Activated CD8-positive, alpha-beta memory T cell treated with anti-CD3 and anti-CD28 coated beads for 48 hours (primary cell): ENCODE measurements at places on chromosomes 3 and 15.

GRCh38 chr3:14137004-14137403 is 12.2 kb downstream of the TMEM43 start:
- DNase-seq = no peak

- DNase-seq = no peak
Measured at GRCh38 chr3:67863869-67864268, 209.5 kb upstream of the SUCLG2 start.

GRCh38 chr15:90000186-90001001 is 730 bp upstream of the ZNF710 start:
- no peak for DNase-seq

- DNase-seq = no peak
Measured at GRCh38 chr15:59741274-59741906, 52.3 kb upstream of the BNIP2 start.

GRCh38 chr15:36682101-36682500 is 102.7 kb downstream of the CDIN1 start:
- DNase-seq = no peak

DNA sequence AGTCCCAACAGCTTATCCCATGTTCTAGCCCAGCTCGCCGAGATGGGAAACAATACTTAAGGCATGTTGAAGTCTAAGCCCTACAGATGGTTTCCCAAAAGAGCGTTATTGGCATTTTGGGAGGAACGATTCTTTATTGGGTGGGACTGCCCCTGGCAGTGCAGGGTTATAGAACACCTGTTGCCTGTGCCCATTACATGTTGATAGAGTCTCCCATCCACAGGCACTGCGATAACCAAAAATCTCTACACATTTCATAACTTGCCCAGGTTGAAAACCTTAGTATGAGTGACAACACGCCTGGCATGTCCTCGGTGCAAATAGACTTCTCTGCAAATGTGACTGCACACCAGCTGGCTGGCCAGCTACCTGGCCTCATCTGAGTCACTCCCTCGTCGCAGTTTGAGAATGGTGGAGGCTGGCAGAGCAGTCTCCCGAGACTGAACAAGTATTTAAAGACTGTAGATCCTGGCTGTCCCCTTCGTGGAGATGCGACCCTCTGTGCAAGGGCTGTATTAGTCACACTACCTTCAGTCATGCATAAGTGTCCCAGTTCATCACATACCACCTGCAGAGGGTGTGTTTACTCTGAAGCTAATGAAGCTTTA is 18.7 kb downstream of the ZNF80 start:
- no peak for DNase-seq

DNA sequence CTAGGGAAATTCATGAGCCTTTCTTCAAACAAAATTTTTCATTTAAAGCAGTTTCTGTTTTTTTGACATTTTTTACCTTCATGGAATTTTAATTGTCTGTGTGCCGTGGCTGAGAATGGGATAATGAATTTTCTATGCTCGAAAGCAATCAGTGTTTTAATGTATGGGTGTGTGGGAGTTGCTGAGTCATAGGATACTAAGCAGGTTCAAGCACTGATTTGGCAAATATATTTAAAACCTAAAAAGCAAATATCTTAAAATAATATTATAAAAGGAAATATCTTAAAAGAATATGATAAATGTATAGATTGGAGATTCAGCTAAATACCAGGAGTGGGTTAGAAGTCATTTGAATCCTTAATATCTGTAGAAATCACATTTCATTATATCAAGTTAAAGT is 173.6 kb upstream of the LRRFIP2 start:
- DNase-seq = no peak

GRCh38 chr3:172034786-172035685 is 4.3 kb upstream of the FNDC3B start:
- no peak for DNase-seq

- no peak for DNase-seq
Measured at GRCh38 chr3:27680517-27681246, 41.4 kb downstream of the EOMES start.

DNA sequence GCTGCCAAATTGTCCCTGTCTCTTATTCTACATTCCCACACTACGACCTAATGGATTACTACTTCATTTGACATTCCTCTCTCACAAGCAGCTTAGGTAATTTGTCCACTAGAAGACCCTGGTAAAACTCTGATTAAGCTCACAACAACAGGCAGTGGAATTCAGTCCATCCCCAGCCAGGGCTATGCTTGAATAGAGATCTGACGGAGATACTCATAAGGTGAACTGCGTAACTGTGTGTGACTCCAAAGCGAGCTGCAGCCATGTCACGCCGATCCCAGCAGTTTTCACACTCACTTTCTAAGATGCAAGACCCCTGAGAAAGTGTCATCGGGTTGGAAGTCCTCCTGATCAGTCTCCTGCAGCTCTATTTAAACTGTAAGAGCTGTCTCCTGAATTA is 25.7 kb upstream of the ROBO2 start:
- DNase-seq = no peak

DNA sequence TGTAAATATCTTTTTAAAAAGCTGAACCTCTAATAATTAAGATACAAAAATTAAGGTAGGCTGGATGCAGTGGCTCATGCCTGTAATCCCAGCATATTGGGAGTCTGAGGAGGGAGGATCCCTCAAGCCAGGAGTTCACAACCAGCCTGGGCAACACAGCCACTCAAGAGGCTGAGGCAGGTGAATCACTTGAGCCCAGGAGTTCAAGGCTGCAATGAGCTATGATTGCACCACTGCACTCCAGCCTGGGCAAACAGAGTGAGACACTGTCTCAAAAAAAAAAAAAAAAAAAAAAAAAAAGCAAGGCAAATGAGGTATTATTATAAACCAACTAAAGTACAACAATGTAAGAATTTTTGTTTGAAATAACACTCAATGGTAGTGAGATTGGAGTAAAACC is 47.6 kb downstream of the EFHB start:
- DNase-seq = no peak

DNA sequence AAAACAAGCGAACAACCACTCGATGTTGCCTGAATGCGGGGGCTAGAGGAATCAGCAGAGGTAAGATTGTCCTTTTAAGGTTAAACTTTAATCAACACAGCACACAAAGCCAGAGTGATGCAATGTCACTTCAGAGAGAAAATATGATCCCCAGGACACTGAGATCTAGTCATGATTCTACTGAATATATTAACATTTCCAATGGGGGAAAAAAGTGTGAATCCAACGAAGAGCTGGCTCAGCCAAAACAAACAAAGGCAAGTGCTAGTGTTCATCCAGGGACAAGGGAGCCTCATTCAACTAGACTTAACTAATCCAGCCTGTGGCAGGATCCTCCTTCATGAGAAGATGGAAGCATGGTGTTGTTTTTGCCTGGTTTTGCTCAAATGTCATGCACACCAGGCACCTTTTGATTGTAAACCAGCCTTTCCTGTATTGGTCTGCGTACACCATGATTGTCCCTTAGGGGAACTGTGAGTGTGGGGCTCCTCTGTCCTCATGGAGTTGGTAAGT is 35.8 kb downstream of the SCG5 start:
- DNase-seq = no peak

- peak; percentile 10 for DNase-seq
Measured at GRCh38 chr3:122533931-122534334, 19.2 kb upstream of the KPNA1 start.

GRCh38 chr3:132593947-132594323 is 3.1 kb upstream of the ACKR4 start:
- no peak for DNase-seq

- no peak for DNase-seq
Measured at GRCh38 chr15:67825881-67826716, 790 bp downstream of the SKOR1 start.

DNA sequence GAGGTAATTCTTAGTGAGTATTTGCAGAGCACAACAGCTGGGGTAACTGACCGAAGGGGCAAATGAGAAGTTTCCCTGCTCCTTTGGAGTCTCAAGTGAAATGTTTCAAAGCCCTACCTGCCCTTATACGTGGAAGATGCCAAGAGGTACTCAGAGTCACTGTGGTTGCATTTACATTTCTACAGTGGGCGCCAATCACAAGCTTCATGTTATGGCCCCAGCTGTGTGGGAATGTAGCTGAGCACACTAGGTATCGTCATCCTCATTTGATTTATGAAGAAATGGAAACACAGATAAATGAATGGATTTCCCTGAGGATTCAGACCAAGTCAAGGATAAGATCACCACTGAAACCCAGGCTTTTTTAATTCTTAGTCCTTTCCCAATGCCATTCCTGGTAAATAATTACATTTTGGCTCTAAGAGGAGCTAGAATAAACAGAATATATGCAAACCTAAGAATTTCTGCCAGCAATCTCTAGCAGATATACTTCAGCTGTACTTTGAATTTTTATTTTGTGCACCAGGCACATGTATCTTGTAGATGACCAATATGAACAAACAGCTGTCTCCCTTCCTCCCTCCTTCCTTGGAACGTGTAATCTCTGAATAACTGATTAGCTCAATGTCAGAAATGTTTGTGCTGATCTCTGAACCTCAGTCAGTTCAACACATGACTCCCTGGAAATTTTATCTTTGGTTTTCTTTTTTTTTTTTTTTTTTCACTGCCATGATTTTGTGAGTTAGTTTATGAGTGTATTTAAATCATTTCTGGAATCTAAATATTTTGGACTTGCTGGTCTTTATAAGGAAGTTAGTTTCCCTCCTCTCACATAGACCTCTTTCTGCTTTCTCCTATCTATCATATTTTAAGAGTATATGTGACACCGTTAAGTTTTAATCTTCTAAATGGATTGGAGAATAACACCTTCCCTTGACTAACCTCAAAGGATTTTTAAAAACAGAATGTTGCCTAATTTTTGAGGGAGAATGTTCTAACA is 69.2 kb downstream of the MAP2K5 start:
- no peak for DNase-seq

GRCh38 chr3:141000686-141001085 is 50.5 kb upstream of the SPSB4 start:
- no peak for DNase-seq

DNA sequence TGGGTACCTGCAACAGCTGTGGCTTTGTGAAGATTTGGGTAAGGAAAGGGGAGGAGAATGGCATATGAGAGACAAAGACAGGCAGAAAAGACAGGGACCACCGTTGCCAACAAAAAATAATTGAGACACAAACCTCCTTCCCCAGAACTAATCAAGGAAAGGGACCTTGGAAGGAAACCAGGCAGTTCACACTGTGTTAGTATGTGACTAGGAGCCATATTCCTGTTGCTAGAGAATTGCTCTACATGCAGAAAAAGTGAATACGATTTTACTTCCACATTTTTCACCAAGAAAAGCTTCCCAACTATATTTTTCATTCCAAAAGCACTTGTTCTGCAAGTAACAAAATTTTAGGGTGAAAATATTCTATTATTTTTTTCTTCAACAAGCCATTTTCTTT is 393.7 kb upstream of the ADAMTS9 start:
- no peak for DNase-seq

GRCh38 chr3:186057594-186057993 is 51.3 kb downstream of the ETV5 start:
- no peak for DNase-seq

DNA sequence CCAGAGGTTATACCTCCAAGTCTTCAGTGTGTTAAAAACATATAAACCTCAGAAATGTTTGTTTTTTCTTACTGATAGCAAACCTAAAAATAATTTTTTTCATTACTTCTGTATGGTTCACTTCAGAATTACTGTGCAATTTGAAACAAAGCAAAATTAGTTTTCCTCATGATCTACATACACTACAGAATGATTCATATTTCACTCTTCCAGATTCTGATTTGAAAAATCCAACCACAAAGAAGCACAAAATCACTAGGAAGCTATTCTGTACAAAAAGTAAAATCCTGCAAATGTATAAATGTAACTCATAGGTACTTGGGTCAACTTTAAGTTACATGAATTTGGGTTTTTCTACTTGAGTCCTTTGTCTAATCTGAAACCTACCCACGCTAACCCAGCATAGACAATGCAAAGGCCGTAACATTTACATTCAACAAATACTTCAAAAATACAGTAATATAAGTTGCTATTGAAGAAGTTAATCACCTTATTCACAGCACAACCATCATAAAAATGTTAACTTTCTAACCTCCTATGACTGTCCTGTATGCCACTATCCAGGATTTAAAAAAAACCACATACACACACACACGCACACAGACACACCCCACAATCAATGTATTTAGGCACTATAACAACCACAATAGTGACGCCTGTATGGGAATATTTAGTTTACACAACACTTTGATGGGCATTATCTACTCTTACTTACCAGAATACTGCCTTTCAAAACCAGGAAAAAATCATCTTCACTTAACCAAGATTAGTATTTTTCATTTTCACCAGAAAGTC is 11.5 kb downstream of the ATP13A3 start:
- DNase-seq = no peak

DNA sequence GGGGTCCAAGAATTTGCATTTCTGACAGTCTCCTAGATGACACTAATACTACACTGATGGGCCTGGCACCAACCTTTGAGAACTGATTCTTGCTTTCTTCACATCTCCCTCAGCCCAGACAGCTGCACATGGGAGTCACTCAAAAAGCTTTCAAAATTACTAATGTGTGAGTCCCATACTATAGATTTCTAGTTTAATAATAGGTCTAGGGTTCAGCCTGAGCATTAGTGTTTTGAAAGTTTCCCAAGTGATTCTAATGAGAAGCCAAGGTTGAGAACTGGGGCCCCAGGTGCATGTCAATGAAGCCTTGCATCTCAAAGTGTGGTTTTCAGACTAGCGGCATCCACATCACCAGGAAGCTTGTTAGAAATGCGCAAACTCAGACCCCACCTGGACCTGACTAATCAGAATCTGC is 159.9 kb upstream of the CMC1 start:
- DNase-seq = no peak

- no peak for DNase-seq
Measured at GRCh38 chr15:88647351-88648105, 8.7 kb downstream of the ISG20 start.

GRCh38 chr15:70265466-70265978 is 167.8 kb upstream of the TLE3 start:
- no peak for DNase-seq

GRCh38 chr3:115660646-115661337 is 37.5 kb downstream of the GAP43 start:
- no peak for DNase-seq

DNA sequence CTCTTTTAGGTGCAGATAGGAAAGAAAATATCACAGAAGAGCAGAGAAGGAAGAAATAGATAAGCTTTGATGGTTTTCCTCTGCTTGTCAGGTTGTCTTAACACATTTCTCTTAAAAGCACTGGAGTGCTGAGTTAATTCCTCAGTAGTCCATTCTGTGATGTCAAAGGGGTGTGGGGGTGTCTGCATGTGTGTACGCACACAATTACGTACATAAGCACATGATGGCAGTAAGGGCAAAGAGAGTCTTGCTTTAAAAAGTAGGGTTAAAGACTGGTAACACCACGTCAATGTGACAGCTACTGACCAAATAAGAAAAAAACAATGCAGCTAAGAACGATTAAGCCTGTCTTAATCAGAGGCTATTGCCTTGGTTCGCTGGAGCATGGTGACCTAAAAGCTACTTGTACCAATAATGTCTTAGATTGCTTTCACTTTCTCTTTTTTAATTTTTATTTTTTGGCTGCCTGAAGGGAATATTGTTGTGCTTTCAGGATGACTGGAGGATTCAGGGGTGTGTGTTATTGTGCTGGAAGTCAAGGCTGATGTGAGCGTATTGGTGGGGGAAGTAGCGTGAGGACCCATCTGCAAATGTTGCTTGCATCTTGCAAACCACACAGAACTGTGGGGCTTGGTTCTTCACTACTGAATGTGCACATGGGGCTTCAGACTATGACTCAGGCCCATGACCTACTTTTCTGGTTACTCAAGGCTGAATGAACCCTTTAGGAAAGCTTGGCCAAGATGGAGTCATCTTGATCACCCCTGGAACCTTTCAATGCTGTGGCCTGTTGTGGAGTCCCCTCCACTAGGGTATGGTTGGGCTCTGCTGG is 417.8 kb upstream of the TPM1 start:
- no peak for DNase-seq

- DNase-seq = no peak
Measured at GRCh38 chr3:19436746-19437145, 288.4 kb downstream of the KCNH8 start.
